Esophagus squamous epithelium (tissue), 5 donors: ENCODE measurements at places on chromosomes 3 and 15.

- DNase-seq: no peak
Measured at GRCh38 chr3:31412832-31413231, 119.9 kb upstream of the STT3B start.

GRCh38 chr3:155339052-155339451, 45.6 kb upstream of the STRIT1 start:
- no peak for DNase-seq

GRCh38 chr3:140273542-140274195, 338.7 kb downstream of the CLSTN2 start:
- DNase-seq: no peak

DNA sequence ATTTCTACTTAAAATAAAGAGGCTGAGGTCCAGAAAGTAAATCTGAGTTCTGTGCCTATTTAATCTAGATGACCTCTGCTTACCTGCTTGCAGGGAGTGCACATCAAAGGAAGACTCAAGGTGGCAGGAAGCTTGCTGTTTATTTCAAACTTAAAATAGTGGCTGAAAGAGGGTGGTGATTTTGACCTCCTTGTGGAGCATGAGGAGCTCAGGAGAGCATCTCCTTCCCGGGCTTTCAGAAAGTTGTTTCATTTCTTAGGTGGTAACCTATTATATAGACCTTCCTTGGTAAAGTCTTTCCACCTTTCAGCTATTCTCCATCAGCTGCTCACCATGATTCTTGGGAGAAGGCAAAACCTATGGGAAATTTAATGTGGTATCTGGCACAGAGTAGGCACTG, 494 bp downstream of the GCSAM start:
- DNase-seq: no peak

DNA sequence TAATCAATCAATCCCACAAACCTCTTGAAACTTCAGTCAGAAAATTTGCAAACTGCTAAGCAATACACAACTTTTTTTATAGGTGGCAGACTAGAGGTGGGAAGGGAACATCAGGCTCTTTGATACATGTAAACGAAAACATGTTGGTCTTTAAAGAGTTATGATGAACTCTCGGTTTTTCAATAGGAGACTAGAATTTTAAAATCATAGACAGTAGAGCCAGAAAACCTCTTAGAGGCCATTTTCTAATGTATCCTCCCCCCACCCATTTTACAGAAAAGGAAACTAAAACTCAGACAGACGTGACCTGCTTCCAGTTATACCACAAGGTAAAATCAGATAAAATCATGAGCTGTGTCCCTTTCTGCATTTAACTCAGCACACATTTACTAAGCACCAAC, 179.1 kb upstream of the LPP start:
- DNase-seq: no peak

DNA sequence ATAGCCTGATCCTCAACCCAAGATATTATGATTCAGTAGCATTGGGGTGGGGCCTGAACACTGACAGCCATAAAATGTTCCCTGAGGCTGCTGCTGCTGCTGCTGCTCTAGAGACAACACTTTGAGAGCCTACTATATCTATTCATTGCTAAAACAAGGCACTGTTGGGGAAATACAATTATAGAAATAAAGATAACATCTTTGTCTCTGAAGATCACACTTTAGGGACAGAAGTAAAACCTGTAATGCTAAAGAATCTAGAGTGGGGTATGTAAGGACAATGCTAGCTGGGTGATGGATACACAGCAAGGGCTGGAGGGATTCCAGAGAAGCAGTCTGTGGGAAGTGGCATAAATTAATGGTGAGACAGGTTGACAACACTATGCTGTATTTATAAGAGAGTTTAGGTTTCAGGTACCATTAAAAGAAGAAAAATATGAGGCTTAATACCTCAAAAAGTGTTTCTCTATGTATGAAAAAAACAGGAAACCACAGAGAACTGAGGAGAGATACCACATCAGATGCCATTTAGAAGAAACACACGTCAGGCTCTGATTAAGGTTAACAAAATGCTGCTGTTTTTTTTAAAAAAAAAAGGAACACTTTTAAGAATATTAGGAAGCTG, 115.9 kb downstream of the CBLB start:
- no peak for DNase-seq

- no peak for DNase-seq
Measured at GRCh38 chr15:64070965-64071851, 22.4 kb downstream of the CIAO2A start.

DNA sequence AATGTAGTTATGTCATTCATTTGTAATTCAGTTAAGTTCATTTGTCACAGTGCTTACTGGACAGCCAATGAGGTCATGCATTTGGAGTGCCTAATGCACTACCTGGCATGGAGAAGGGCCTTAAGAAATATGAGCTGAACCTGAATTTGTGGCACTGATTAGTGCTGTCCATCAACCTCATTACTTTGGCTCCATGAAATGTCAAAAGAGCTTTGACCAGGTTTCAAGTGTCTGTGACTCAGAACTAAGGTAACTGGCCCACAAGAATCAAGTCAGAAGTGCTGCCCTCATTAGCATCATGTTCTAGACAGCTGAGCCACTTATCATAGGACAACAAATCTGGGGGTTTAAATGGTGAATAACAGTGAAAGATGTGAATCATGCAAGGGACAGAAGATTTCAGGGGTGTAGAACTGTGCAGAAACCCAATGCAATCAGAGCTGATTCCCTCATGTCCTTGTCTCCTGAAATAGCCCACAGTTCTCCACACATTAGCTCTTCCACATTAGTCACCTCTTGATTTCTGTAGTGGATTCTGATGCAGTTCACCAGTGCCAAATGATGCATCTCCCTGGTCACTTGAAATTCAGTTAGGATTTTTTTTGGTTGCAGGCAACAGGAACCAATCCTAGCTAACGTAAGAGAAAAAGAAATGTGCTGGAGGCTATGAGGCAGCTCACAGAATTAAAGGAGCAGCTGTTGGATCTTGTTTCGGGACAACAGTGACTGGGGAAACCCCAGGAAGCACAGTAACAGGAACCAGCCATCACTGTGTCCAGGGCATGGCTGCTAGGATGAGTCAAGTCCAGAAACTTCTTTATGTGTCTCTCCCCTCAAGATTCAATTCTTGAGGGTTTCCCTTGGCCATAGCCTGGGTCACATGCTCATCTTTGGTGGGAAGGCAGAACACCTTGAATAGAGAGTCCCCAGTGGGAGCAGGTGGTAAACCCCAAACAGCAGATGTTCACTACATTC, 38.7 kb downstream of the CHST2 start:
- DNase-seq: no peak

DNA sequence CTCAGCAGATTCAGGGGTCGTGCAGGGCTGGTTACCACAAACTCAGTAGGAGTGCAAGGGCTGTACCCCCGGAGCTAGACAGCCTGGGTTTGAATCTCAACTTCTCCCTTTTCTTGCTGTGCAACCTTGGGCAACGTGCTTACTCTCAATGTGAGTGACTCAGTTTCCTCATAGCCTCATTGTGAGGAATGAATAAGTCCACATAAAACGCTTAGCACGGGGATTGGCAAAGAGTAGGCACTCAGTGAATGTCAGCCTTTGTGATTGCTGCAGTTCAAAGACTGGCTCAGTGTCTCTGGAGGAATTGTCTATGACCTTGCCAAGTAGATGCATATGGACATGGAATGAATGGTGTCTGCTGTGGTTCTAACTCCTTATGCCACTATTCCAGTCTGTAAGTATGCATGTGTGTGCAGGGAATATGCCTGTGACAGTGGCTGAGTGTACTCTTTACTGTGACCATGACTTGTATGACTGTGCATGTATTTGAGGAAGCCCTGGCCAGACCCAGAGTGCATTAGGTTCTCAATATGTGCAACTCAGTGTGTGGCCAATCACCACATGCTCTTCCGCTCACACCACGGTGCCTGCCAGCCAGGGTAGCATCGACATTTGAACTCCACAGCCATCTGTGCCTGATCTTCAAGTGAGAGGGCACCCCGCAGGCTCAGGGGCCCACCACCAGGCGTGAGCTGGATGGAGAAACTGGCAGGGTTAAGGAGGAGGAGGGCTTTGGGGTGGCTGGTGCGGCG, 900 bp upstream of the HYAL3 start:
- no peak for DNase-seq

GRCh38 chr3:183272791-183273190, 19.7 kb downstream of the B3GNT5 start:
- no peak for DNase-seq

DNA sequence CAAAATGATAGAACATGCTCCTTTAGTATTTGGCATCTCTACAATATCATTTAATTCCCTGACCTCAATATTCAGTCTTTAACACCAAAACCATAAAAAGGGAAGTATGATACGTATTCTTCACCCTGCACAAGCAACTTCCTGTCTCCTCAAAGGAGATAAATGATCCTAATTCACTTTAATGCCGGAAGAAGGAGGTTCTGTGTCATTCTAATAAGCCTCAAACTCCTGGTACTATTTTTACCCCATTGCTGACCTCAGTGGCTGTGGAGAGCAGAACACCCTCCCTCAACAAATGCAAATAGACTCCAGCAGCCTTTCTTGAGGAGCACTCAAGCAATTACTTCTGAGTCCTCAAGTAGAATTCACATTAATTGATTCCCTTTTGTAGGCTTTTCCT, 173.3 kb downstream of the TMEM108 start:
- DNase-seq: no peak

- no peak for DNase-seq
Measured at GRCh38 chr3:138114988-138115971, at the start of gene DZIP1L. Gene DZIP1L, minus strand, starts transcription at chr3:138115608. Its CDS starts 11,637 bp downstream, at chr3:138103971.

DNA sequence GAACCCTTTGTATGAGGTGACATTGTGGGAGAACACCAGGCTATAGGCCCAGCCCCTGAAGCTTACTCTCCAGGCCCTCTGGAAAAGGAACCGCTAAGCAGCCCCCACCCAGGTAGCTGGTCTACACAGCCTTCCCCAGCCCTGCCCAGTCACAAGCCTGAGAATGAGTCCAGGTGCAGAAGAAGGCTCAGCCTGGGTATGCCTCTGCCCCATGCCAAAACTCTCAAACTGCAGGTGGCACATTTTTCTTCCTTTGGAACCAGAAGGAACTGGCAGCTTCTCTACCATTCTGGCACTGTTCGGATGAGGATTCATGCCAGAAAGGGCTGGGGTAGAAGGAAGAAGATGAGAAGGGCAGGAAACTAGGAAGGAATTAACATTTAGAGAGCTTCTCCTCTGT, 23.7 kb upstream of the TBC1D21 start:
- no peak for DNase-seq

GRCh38 chr15:39578851-39579486, 1.9 kb upstream of the THBS1 start:
- DNase-seq: no peak

DNA sequence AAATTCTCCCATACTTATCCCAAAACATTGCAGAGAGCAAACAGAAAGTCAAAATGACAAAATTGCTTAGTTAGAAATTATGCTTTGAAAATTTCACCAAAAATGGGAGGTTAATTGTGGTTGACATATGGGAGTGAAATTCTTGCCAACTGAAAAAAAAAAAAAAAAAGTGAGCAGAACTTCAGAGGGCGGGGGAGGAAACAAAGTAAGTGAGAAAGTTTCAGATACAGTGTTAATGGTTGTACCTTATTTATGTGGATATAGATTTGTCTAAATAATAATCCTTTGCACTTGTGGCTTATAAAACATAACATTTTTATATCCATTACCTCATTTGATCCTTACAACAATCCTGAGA, 91.5 kb upstream of the RAP2B start:
- DNase-seq: no peak

DNA sequence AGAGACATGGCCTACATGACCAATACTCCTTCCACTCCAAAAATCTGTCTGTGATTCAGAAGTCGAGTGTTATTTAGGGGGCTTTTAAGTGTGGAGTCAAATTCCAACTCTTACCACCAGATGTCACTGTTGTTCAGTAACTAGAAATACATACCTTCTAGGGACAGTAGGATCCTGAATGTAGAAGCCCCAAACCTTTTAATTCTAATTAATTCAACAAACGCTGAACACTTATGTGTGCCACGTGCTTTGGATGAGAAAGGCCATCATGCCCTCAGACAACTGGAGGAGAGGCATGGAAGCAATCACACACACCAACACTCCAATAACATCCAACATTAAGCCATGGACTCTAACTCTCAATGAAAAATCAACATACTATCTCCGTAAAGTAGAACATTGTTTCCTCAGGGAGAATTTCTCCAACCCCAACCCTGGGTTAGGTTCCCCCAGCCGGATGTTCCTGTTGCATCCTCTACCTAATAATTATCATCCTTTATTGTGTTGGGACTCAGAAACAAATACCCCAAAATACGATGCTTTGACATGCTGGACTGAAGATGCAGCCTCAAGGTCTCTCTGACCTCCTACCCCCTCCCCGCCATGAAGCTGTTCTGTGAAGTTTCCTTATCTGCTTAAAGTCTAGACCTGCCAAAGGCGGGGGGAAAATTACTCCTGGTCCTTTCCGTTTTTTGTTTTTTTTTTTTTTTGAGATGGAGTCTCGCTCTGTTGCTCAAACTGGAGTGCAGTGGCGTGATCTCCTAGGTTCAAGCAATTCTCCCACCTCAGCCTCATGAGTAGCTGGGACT, 8.0 kb upstream of the CCDC13 start:
- DNase-seq: no peak

DNA sequence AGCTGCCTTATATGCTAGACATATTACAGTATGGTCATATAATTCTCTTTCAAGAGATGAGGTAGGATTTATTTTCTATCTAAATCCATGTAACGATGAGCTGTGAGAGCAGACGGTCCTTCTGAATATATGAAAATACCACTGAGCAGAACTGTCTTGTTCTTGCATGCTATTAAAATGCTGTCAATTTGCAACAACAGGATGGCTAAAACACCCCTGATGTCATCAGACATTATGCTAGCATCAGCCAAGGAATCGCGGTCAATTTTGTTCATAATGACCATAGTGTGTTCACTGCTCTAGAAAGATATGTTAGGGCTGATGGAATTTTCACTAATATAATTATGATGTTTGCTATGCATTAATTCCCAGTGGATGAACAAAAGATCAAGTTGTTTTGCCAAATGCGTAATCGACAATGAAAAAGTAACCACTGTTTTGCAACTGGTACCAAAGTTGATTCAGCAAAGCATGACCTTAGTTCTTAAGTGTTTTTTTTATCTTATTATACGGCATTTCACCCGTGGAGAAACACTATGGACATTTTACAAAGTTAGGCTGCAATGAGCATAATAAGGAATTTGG, 765.4 kb upstream of the NR2F2 start:
- DNase-seq: no peak

DNA sequence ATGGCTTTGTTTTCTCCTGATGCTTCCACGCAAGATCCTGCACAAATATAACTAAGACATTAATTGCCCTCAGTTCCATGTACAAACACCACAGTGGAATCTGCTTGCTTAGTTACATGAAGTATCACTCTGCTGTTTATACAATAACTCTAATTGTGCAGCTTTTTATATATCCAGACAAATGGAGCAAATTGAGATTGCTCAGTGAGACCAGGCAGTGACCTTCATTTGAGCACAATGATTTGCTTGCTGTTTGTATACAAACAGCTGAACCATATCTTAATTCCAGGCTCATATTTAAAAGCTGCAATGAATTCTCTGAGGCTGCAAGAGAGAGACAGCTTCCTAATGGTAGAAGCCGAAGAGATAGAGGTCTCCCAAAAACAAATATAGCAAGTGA, 243.7 kb downstream of the CADPS start:
- DNase-seq: no peak

- DNase-seq: no peak
Measured at GRCh38 chr3:127710155-127710941, 37.6 kb downstream of the ABTB1 start.
